ENCODE measurements at places on chromosomes 3 and 15.
A peak's percentile ranks its signal among the peaks of the same experiment; 100 is the strongest.

DNA sequence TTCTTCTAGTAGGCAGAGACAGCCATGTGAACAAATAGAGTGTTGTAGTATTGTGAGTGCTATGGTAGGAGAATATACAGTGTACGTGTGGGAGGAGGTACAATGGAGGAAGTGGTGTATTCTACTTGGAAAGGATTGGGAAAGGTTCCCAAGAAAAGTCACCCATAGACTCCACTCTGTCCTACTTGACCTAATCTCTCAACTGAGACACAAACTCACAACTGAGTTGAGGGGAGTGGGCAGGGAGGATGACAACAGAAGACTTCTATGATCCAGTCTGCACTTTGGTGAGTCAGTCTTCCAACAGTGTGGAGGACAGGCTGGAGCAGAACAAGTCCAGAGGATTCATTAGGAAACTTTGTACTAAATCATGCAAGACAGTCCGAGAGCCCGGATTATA is 28.8 kb upstream of the AQP9 start:
- no peak for DNase-seq

DNA sequence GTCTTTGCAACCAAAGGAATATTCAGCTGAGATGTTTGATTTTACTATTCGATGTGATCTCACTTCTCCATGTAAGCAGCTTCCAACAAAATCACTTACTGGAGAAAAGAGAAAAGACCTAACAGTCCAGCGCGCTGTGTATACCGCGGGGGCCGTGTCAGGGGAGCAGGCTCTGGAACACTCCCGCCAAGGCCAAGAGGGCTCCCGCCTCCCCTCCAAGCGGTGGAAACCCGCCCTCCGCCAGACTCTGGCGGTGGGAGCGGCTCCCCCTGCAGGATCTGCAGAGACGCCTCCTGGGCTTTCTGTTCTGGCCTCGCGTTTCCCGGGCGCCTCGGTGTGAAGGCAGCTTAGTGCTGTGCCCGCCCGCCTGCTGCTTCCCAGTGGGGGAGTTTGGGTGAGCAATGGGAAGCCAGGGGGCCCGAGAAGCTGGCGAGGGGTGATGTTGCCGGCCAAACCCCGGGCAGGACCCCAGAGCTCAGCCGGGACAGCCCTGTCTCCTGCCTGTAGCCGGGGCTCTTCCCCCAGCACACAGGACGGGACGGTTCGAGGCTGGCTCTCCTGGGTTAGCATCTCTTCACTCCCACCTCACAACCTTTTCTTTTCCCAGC is 36.3 kb downstream of the CHST14 start:
- peak; percentile 64 for DNase-seq

GRCh38 chr3:46609944-46610722 is 2.2 kb upstream of the FAM240A start:
- no peak for DNase-seq

GRCh38 chr3:147130461-147130860 is 275.9 kb downstream of the ZIC4 start:
- peak; percentile 39 for DNase-seq

- DNase-seq = peak; percentile 29
Measured at GRCh38 chr3:52053307-52054304, 2.8 kb downstream of the DUSP7 start.

DNA sequence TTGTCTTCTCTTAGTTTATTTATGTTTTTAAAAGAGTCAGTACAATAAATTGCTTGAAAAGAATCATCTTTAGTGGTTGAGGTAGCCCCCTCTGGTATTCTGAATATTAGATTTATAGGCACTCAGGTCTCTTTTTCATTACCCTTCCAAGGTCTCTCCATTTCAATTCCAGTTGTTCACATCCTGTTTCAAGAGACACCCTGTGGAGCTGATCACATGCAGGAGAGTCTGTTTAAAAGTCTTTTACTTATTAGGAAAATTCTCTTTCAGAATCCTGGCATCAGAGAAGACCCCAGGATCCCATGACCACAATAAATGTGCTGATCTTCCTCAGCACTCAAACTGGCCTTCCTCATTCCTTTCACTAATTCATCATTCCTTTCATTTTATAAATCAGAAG is 195.7 kb downstream of the ZIC4 start:
- no peak for DNase-seq

GRCh38 chr3:122857019-122857418 is 62.1 kb downstream of the SLC49A4 start:
- peak; percentile 62 for DNase-seq

- peak; percentile 61 for DNase-seq
Measured at GRCh38 chr3:126971891-126972351, 11.0 kb upstream of the PLXNA1 start.

- DNase-seq = no peak
Measured at GRCh38 chr3:188949456-188949855, 222.3 kb upstream of the TPRG1 start.

DNA sequence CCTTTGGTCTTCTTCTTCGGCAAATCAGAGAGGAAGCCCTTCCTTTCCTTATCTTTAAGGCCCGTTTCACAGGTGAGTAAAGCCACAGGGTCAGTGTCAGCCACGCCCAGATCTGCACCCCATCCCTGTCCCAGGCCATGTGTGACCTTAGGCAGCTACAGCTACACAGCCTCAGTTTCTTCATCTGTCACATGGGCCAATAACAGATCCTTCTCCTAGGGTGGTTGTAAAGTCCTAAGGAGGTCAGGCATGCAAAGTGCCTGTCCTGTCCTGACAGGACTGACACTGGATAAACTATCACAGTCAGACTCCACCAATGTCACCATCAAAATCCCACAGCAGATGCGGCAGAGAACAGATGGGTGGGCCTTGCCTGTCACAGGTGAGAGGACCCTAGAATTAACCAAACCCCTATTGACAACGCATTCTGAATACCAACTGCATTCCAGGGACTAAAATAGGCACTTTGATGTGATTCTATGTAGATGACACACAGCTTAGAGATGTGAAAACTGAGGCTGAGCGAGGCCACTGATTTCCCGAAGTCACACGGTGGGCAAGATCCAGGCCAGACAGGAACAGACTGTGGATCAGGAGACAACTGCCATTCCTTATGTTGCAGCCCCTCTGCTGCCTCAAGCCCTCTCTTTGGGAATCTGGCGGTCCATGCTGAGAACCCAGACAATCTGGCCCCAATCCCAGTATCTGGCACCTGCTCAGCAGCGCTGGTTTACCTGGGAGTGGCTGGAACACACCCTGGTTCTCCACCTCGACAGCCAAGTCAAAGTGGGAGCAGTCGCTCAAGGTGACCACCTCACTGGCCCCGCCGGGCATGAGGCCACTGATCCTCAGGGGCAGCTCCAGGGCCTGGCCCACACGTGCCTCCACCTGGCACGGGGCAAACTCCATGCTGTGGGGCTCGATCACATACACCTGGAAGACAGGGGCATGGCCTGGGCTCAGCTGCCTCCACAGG is 48.7 kb downstream of the NUP210 start:
- no peak for DNase-seq

GRCh38 chr3:42090973-42091731 is at the start of gene TRAK1:
TRAK1 (plus strand) TSS chr3:42091357; CDS start chr3:42091470, 113 bp downstream.
- no peak for DNase-seq

DNA sequence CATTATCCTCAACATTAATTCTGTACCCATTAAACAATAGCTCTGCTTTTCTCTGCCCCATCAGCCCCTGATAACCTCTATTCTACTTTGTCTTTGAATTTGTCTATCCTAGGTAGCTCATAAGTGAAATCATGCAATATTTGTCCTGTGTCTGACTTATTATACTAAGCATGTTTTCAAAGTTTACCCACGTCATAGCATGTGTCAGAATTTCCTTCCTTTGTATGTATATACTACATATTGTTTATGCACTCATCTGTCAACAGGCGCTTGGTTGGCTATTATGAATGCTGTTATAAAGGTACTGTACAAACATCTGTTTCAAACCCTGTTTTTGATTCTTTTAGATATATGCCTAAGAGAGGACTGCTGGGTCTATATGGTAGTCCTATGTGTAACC is 18.2 kb downstream of the CSNK1G1 start:
- peak; percentile 82 for DNase-seq

DNA sequence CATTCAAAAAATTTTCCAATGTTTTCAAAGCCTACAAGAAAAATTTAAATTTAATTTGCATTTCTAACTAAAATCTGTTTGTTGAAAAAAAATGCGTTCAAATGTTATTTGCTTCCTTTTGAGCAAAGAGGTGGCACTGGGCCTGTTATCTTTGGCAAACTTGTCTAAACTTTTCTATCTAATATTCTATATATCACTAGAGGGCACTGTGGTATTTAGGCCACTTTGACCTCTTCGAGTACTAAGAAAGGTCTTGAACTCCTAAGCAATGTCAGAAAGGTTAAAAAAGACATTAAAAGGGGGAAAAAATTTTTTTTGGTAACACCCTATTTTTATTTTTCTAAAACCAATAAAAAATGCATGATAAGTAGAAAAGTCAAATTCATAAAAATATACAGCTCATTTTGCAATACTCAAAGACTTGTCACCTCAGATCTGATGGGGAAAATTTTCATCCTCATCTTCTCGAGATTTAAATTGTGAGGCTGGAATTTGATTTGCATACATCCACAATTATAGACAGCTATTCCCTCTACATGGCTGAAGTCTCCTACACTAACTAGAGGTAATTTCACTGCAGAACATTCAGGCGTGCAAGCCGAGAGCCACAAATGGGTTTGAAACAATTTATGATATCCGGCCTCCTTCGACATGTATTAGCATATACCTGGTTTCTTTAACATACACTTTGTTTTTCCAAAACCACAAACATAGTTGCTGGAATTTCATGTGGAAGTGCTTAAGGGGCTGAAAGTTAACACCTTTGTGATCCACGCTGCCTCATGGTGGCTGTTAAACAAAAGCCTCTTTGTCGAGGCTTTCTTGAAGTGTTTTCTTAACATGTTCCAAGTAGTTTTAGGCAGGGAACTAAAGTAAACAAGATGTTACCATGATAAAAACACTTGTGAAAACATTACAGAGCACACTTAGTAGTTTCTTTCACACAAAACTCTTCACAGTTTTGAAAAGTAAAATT is 576.4 kb downstream of the FOXP1 start:
- no peak for DNase-seq

DNA sequence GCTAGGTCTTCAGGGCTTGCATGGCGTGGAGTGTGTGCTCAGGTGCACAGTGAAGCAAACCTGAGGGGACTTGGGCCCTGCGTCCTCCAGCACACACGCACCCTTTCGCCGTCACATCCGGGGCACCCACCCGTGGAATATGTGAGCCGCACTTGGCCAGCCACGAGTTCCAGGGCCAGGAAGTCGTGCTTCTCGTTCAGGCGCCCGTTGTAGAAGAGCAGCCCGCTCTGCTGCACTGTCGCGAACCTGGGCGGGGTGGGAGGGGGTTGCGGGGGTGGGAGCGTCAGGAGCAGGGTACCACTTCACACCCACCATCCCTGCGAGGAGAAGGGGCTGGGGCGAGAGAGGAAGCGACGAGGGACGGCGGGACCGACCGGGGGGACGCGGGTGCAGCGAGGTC is 7.1 kb downstream of the CELSR3 start:
- DNase-seq = no peak

DNA sequence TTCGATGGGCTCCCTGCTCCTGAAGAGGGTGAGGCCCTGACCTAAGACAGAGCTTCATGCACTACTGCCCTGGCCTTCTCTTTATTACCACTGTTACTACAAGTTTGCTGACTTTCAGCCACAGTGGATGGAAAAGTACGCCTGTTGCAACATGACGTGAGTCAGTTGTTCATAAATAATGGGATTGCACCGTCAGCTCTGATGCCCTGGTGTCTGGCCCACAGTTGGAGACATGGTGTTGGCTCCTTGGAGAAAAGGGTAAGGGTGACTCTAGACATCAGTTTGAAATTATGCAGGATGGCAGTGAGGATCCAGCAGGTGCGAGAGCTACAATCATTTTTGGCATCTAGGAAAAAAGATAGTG is 5.5 kb downstream of the PAQR5 start:
- peak; percentile 92 for DNase-seq

- no peak for DNase-seq
Measured at GRCh38 chr3:42052132-42052483, 39.0 kb upstream of the TRAK1 start.

DNA sequence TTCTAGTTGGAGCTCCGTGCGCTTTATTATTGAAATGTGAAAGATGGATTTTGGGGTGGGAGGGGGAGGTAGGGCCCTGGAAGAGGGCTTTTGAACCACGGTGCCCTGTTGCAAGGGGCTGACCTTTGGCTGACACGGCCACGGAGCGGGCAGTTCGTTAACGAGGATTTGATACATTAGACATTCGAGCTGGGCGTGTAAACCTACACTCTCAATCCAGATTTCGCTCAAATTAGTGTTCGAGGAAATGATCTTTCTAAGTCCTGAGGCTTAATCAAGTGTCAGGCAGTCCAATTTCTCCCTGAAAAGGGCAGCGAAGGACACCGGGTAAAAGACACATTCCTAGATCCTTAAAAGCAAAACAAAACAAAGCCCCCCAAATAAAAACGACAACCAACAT is 13.0 kb downstream of the ZIC1 start:
- DNase-seq = no peak

GRCh38 chr15:63110428-63111026 is 11.1 kb upstream of the LACTB start:
- peak; percentile 28 for DNase-seq

DNA sequence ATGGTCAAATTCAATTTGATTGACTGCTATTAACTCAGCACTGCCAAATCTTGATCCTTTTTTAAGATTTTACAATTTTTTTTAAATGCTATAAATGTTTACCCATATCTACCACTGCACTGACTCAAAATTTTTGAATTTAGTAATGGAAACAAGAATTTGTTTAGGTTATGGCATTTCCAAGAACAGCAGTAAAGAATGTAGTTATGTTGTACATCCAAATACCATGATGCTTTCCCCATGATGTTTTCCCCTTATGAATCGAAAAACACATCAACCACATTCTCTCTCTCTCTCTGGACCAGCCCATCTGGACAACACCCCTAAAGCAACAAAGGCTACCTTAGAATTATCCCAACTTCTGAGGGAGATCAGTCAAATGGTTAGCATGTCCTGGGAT is 14.2 kb downstream of the CHRM5 start:
- DNase-seq = peak; percentile 17

- DNase-seq = peak; percentile 46
Measured at GRCh38 chr15:52288051-52288942, 7.3 kb downstream of the MYO5C start.

DNA sequence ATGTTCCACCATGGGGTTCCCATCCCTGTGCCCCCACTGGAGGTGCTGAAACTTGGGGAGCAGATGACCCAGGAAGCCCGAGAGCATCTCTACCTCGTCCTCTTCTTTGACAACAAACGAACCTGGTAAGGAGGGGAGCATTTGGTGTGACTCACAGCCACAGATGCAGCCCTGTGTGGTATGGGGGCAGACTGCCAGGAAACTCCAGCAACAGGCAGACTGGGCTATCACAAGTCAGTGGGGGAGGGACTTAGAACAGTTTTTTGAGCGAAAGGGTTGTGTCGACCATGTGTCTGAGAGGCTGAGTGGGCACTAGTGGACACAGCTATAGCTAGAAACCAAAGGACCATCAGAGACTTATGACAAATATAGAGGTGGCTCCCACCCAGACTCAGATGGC is 3.4 kb upstream of the OGG1 start:
- peak; percentile 95 for DNase-seq

GRCh38 chr15:65232520-65232919 is 21.2 kb upstream of the CILP start:
- DNase-seq = no peak

DNA sequence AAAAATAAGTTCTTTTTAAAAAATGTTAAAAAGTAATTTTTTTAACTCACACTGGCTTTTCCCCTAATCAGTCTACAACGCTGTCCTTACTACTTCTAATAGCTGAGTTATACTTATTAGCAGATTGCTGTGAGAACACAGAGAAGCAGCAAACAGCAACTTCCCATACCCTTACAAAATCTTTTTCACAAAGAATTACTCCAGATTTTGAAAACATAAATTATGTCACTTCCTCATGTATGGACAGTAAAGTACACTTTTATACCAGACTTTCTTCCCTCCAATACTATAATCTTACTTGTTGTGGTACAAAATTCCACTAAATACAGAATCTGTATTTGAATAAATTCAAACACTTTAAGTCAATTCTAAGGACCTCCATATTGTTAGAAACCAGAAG is 2.1 kb downstream of the PHC3 start:
- DNase-seq = no peak

All from IMR-90 (cell line).